Activated T-helper 2 cell treated with anti-CD3 and anti-CD28 coated beads, Interferon-gamma antibody, Interleukin-2, Interleukin-4, amounts not matched to agents 10 μg/mL and 5 μg/mL and 100 μg/mL, durations not matched to agents 14 hours and 24 hours and 36 hours (primary cell): ENCODE measurements at places on chromosomes 13 and 19.

GRCh38 chr19:49672131-49672919 lies 4.7 kb upstream of the PRMT1 start:
- H3K4me3 ChIP-seq = no peak overlapping the region
- H3K4me1 ChIP-seq = peaks cover 12% of the 10 kb centered on the region
- DNase-seq = peak; percentile 68
- H3K27me3 ChIP-seq = no peaks in the 10 kb centered on the region

- peaks cover 2% of the 10 kb centered on the region for H3K4me1 ChIP-seq
- no peaks in the 10 kb centered on the region for H3K27me3 ChIP-seq
Observed at GRCh38 chr19:48194844-48195830, 24.7 kb downstream of the ZSWIM9 start.

GRCh38 chr19:56974556-56975207 lies 134.2 kb upstream of the PEG3 start:
- no peak overlapping the region for H3K4me3 ChIP-seq
- no peaks in the 10 kb centered on the region for H3K36me3 ChIP-seq
- no peak for DNase-seq
- H3K27ac ChIP-seq = no peak overlapping the region
- H3K27me3 ChIP-seq = no peaks in the 10 kb centered on the region

GRCh38 chr13:95260031-95260525 lies 41.2 kb downstream of the ABCC4 start:
- no peak for DNase-seq
- H3K4me1 ChIP-seq = no peaks in the 10 kb centered on the region
- no peaks in the 10 kb centered on the region for H3K27me3 ChIP-seq
- no peak overlapping the region for H3K27ac ChIP-seq
- H3K36me3 ChIP-seq = peaks cover 7% of the 10 kb centered on the region

- DNase-seq = no peak
- H3K4me3 ChIP-seq = no peak overlapping the region
- H3K27ac ChIP-seq = no peak overlapping the region
- no peaks in the 10 kb centered on the region for H3K36me3 ChIP-seq
- H3K27me3 ChIP-seq = peaks cover 5% of the 10 kb centered on the region
Observed at GRCh38 chr19:42328854-42329253, 3.4 kb downstream of the MEGF8 start.

DNA sequence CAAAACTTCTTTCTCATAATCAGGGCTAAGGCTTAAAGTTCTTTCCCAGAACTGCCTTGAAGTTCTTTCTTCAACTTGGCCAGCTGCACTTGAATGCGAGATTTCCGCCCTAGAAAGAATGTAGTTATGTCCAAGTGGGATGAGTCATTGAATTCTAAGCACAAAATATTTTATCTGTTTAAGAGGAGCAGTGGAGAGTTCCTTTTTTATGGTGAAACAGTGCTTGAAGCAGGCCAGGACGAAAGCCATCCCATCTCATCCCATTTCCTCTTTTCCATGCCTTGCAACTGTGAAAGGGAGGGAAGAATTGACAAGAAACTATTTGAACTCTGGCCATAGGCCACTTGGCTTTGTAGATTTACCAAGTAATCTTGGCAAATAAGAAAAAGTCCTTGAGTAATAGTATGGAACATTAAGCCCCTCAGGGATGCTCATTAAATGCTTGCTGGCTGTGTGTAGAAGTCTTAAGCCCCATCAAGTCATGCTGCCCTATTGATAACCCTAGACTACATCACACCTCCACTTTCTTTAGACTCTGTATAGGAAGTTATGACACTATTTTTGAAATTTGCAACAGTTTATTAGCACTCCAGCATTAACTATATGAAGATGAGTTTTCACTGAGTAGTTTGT lies 174.5 kb downstream of the KCTD12 start:
- H3K27ac ChIP-seq = no peak overlapping the region
- no peak for DNase-seq
- no peaks in the 10 kb centered on the region for H3K36me3 ChIP-seq
- no peak overlapping the region for H3K4me3 ChIP-seq
- H3K4me1 ChIP-seq = no peaks in the 10 kb centered on the region
- no peaks in the 10 kb centered on the region for H3K27me3 ChIP-seq

- DNase-seq = no peak
- no peaks in the 10 kb centered on the region for H3K4me1 ChIP-seq
- H3K36me3 ChIP-seq = no peaks in the 10 kb centered on the region
Observed at GRCh38 chr13:85976242-85976641, 177.0 kb upstream of the SLITRK6 start.

- DNase-seq = no peak
- H3K4me1 ChIP-seq = no peaks in the 10 kb centered on the region
- no peak overlapping the region for H3K4me3 ChIP-seq
- no peak overlapping the region for H3K27ac ChIP-seq
Observed at GRCh38 chr13:67094952-67095351, 135.2 kb downstream of the PCDH9 start.

GRCh38 chr13:24671386-24672113 lies 8.7 kb upstream of the ATP12A start:
- DNase-seq = no peak
- H3K36me3 ChIP-seq = no peaks in the 10 kb centered on the region
- peaks cover 10% of the 10 kb centered on the region for H3K4me1 ChIP-seq
- no peak overlapping the region for H3K4me3 ChIP-seq

GRCh38 chr13:29524176-29524575 lies 71.3 kb downstream of the SLC7A1 start:
- no peaks in the 10 kb centered on the region for H3K4me1 ChIP-seq
- no peaks in the 10 kb centered on the region for H3K27me3 ChIP-seq
- H3K36me3 ChIP-seq = peaks cover 73% of the 10 kb centered on the region

DNA sequence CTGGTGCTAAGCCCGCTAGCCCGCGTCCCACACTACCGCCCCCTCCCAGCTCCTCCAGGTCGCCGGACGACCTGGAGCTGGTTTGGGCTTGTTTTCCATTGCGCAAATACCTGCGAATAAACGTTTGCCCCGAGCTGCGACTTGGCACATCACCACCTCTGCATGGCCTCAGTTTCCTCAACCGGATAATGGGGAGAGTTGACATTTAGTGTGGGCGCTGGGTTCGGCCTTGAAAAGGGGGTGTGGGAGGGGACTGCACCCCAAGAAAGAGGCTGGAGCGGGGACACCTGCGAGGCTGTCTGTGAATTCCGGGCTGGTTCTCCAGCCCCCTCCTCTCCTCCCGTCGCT lies 11.0 kb upstream of the JUND start:
- H3K4me1 ChIP-seq = peaks cover 53% of the 10 kb centered on the region
- peak overlapping the region; percentile 96 for H3K4me3 ChIP-seq
- peak overlapping the region; percentile 99 for H3K27ac ChIP-seq
- peaks cover 47% of the 10 kb centered on the region for H3K36me3 ChIP-seq
- no peaks in the 10 kb centered on the region for H3K27me3 ChIP-seq
